Spinal cord (tissue), 10 donors: ENCODE measurements at places on chromosomes 12 and 14.

DNA sequence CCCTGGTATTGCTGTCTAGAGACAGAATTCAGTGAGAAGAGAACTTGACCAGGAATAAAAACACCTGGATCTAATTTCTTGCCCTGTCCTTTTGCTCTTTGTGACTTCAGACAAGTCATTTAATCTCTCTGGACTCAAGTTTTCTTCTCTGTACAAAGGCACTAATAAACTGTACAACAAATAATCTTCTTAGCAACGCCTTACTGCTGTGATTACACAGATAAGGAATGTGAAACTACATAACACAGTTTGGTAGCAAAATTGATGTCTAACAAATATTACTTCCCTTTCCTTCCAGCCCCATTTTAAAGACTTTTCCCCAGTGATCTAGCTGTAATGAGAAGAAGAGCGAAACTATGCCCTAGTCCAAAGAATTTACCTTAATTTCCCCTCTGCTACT lies 69.3 kb downstream of the BCAT1 start:
- no peak for DNase-seq

DNA sequence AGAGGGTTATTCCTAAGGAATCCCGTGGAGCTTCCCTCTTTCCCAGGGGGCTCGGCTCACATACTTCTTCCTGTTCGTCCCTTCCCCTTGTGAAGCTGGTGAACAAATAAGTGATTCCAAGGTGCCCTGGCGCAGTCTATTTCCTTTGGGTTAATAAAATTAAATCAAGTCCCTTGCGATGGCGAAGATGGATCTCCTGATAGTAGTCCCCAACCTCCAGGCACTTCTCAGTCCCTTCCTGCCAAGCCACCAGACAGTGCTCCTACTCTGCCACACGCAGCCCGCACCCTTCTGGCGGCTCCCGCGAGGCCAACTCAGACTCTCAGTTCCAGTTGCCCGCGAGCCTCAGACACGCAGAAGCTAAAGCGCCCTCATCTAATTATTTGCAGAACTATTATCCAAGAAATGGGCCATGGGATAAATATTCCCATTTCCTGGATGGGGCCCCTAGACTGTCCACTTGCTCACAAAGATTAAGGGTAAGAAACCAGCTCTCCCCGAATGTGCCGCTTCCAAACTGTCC lies 2.4 kb upstream of the SIX6 start:
- no peak for DNase-seq

DNA sequence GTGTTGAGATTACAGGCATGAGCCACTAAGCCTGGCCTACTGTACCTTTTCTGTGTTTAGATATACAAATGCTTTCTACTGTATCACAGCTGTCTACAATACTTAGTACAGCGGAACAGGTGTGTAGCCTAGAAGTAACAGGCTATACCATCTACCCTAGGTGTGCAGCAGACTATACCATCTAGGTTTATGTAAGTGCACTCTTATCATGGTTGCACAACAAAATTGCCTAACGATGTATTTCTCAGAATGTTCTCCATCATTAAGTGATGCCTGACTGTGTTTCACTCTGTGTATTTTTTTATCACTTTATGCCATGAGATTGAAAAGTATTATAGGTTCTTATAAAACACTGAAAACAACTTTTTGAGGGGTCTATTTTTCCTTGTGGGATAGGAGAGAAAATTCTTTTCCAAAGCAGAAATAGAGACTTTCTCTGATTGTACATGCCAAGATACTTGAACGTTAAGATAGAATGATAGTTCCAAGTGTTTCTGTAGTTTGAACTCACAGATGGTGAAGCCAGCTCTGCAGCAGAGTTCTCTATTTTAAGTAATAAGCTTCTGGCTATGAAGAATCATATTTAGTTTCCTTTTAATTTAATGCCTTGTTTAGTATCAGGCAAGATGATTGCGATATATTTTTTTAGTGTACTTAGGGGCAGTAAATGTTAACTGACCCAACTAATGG lies 17.0 kb downstream of the TMPRSS12 start:
- no peak for DNase-seq

- no peak for DNase-seq
Measured at GRCh38 chr12:130839770-130840404, 837 bp upstream of the STX2 start.

DNA sequence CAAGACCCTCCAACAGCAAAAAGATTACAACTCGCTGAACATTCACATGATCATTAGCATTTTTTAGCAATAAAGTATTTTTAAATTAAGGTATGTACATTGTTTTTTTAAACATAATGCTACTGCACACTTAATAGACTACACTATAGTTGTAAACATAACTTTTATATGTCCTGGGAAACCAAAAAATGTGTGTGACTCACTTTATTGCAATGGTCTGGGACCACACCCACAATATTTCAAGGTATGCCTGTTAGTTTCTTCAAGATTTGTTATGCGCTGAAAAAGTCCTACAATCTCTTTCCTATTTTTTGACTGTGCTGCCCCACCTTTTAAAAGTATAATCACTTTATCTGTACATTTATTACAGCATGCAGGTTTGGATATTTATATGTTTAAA lies 30.4 kb upstream of the PCNX4 start:
- DNase-seq: no peak

DNA sequence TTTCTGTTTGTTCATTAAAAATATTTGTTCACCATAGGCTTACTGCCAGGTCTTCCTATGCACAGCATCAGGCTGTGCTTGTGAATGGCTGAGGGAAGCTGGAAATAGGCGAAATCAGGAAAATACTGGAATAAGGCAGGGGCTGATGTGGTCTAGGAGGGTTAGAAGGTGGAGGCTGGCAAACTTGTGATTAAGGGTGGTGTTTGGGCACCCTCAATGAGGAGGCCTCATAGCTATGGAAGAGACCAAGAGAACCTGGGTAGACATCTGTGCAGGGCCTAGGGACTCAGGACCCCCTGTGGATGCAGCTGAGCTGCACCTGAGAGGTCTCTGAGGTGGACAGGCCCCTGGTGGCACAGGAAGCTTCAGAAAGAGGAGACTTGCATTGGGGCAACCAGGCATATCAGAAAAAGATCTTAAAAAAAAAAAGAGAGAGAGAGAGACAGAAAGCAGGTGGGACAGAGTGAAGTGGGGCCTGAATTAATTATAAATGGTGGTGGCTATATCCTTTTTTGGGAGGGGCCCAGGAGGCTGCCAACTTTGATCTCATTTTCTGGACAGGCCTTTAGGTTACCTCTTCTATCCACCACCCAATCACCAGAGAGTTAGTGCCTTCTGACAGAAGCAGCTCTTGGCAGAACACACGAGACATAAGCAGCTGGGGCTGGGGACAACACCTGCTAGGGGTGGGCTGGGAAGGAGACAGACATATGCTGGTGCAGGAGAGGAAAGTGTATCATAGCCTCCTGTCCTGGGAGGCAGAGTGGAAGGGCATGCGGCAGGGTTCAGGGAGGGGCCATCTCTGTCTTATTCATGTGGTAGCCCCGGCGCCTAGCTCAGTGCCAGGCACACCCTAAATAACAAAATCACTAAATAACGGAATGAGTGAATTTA lies 46.7 kb upstream of the ATP23 start:
- no peak for DNase-seq

- no peak for DNase-seq
Measured at GRCh38 chr12:50706606-50707005, 57.3 kb upstream of the ATF1 start.

GRCh38 chr12:41418586-41418985 lies 230.5 kb downstream of the PDZRN4 start:
- no peak for DNase-seq

- no peak for DNase-seq
Measured at GRCh38 chr12:119415714-119416113, 81.2 kb downstream of the CCDC60 start.

DNA sequence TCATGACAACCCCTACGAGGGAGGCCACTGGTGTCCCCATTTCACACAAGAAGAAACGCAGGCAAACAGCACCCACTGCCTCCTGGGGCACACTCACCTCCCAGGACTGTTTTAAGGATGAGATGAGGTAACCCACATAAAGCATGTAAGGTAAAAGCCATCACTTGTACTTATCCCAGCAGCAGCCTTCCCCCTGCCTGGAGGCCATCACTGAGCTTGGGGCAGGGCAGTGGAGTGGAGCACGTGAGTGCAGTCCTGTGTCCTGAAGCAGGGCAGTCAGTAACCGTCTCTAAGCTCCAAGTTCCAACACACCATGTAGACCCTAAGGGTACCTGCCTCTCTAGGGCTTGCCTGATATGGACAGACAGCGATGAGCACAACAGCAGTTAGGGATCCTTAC lies 1.7 kb downstream of the POLE start:
- no peak for DNase-seq
